ENCODE measurements at places on chromosomes 3 and 15.

GRCh38 chr15:71314956-71315537 lies 199.8 kb downstream of the THSD4 start:
- DNase-seq, result no peak

DNA sequence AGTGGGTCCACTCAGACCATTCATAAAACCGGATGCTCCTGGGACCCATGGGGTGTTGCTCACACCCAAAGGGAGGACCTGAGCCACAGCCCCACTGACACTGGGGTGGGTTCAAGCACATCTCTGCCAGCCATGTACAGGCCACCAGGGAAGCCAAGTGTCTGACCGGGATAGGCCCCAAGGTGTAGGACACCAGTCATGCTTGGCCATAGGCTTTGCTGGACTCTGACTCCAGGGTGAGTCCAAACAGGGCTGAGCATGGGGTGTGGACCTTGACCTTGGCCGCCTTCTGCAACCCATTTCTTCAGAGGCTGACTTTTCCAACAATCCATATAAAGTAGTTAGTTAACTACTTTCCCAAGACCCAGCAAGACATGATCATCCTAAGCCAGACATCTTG lies 31.4 kb upstream of the DUSP7 start:
- DNase-seq, result no peak

DNA sequence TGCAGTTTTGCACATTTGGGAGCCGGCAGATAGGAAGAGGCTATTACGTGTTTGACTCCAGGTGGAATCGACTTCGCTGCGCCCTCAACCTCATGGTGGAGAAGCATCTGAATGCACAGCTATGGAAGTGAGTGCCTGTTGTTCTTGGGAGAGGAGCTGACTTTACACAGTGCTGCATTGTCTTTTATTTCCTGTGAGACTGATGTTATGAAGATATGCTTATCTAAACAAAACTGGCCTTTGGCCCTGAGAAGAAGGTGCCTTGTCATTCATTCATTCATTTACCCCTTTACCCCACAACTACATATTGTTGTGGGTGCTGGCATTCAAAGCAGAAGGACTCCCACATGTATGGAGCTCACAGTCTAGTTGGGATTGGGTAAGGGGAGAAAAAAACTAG lies 32.6 kb downstream of the PSMD6 start:
- no peak for DNase-seq

DNA sequence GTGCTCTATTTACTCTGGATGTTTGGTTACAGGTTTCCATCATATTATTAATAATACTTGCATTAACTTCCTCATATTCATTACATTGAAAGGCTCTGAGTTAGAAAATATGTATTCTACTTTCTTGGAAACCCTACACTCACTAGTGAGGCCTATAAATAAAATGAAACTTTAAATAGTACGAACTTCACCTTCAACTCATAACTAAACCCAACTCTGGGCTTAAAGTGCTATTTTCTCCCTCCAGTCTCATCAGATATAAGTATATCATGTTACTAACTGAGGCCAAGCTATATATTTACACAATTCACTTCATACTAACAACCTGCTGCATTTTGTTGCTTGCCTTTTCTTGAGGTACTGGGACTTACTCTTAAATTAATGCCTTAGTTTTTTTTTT lies 306.7 kb downstream of the TIGIT start:
- no peak for DNase-seq

DNA sequence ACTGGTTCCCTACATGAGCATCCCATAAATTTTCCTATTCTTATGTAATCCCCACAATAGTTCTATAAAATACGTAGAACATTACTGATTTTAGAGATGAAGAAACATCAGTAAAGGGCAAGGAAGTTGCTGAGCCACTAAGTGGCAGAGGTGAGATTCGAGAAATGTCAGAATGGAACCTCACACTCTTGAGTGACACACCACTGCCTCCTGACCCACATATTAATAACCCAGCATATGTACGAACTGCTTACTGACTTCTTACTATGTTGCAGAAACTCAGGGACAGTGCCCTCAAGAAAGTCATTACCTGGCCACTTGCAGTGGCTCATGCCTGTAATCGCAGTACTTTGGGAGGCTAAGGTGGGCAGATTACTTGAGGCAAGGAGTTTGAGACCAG lies 1022.4 kb downstream of the FHIT start:
- DNase-seq, result no peak

DNA sequence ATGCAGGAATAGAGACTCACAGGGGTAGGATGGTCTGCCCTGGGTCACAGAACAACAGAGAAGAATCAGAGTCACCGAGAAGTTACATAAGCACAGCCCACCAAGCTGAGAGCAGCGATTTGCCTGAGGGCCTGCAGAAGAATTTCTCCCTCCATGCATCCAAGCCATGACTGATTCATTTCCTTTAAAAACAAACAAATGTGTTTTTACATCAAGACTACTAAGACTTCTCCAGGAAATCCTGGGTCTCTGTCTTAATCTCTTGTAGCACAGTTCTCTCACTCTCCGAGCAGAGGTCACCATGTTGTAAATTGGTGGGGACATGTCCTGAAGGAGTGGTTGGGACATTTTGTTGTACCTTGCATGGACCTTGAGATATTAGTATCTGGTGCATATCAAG lies 159.8 kb downstream of the THSD4 start:
- DNase-seq, result peak; percentile 77

DNA sequence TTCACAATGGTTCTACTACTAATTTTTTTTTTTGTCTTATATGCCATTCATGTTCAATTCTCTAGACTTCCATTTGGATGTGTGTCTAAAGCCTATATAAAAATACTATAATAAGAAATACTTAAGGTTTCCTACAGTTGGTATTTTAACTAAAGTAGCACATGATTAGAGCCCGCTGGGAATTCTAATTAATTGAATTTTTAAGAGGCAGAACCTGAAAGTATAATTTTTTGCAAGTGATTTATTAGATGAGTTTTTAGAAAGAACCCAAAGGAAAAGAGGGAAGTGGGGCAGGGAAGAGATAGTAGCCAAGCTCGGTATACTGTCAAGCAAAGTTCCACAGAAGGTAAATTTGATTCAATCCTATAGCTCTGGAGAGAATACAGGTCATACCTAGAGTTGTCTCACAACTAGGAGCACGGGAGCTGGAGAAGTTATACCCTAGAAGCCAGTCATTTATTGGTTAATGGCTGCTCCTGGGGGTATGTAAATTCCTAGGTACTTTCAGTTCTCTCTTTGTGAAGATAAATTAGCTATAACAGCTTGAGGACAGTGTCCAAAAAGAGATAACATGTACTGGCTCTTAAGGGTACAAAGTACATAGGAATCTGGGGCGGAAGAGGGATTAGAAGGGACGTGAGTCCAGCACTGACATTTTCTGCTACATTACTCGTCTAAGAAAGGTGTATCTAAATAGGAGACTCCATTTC lies 225.6 kb downstream of the CNTN6 start:
- DNase-seq, result no peak

GRCh38 chr3:85801955-85802354 lies 843.2 kb downstream of the CADM2 start:
- no peak for DNase-seq

- DNase-seq, result no peak
Measured at GRCh38 chr3:101102678-101103296, 109.6 kb upstream of the ABI3BP start.

All from fibroblast of skin of right biceps (primary cell).